ENCODE measurements at places on chromosomes 5 and 9.

DNA sequence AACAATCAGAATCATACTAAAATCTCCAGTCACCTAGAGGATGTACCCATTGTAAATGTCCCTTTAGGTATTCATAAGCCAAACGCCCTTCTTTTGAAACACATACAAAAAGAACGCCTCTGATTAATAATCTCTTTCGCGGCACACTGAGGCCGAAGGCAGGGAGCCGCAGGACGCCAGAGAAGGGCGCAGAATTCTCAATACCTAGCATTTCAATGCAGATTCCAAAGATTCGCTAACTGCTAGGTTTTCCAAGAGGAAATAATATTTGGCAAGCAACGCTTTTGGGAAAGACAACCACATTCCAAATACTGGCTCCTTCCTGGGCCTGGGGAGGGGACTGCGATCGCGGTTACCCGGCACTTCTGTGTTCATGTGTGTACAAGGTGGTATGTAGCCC lies 203.3 kb downstream of the MEF2C start:
- DNase-seq, result no peak

- no peak for DNase-seq
These were observed 53.1 kb upstream of the DAB2IP start for GRCh38 chr9:121598167-121598964.

DNA sequence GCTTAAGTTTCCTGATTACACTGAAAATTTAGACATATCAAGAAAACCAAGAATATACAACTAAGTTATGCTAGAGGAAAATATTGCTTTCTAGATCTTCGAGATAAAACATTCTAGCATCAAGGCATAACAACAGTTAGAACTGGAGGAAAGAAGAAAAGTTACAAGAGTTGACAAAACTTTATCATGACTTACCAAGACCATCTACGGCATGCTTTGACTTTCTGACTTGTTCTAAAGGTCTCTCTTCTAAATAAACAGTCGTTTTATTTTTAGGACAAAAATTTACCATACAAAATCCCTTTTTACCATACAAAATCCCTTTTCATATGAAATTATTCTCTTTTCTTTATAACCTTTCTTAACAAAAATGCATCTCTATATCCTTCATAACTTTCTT lies 1110.1 kb upstream of the CDH10 start:
- DNase-seq, result no peak

DNA sequence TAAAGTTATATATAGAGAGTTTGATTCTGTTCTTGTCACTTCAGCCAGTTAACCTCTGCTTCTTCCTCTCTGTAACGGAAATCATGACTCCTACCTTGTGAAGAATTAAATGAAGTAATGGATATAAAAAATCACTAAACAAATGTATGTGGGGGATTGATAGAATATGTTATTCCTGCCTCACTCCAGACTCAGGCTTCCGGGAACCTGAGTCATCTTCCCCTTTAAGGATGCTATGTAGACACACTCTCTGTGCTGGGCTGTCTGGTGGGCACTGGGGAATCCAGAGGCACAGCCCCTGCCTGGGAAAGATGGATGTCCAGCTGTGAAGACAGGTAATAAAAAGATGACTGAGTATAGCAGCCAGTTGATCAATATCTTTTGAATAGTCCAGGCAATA lies 77.4 kb downstream of the ZNF618 start:
- no peak for DNase-seq

- DNase-seq, result no peak
These were observed 23.9 kb downstream of the LARP1 start for GRCh38 chr5:154779105-154779504.

- no peak for DNase-seq
These were observed 101.7 kb upstream of the PITX1 start for GRCh38 chr5:135135530-135136226.

DNA sequence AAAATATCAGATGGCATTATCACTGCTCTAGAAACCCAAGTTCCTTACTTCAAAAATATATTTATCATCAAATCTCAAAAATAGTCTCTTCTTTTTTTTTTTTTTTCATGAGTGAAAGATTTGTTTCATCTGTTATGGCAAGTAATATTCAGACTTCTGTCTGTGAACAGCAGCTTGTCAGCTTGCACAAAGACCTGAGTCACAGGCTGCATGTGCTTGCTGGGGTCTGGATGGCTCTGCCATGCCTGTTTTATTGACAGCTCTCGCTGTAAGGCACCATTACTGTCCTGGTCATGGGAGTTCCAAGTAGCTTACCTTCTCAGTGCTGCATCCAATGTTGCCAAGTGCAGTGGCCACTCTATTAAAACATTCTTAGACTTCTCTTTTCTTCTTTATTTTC lies 456.4 kb downstream of the GADD45G start:
- no peak for DNase-seq

GRCh38 chr5:100800562-100800961 lies 102.5 kb downstream of the ST8SIA4 start:
- no peak for DNase-seq

GRCh38 chr5:88021141-88021540 lies 247.5 kb downstream of the TMEM161B start:
- no peak for DNase-seq

DNA sequence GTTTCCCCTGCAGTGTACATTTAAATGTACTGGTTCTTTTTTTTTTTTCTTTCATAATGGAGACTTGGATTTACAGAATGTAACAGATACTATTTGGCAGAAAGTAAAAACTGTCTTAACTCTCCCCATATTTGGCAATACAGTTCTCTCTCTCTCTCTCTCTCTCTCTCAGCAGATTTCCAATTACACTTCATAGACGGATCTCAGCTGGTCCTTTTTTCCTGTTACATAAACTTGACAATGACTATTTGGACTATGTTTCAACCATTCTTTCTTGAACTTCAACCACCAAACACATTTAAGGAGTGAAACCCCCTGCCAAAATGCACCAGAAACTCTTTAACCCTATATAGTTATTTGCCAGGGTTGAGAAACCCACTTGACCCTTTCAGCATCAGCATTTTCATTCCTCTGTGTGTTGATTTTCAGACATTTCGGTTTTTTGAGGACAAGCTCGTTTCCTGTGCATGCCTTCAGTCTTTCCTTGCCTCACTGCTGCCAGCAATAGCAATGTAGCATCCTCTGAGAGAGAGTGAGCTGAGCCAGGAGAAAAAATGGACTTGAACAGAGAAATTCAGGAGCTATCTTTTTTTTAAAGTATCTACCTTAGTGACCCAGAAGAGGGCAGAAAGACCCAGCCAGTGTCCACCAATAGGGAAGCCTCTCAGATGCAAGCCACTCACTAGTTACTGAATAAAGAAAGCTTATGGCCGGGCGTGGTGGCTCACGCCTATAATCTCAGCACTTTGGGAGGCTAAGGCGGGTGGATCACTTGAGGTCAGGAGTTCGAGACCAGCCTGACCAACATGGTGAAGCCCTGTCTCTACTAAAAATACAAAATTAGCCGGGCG lies 26.0 kb upstream of the GNA14 start:
- no peak for DNase-seq

DNA sequence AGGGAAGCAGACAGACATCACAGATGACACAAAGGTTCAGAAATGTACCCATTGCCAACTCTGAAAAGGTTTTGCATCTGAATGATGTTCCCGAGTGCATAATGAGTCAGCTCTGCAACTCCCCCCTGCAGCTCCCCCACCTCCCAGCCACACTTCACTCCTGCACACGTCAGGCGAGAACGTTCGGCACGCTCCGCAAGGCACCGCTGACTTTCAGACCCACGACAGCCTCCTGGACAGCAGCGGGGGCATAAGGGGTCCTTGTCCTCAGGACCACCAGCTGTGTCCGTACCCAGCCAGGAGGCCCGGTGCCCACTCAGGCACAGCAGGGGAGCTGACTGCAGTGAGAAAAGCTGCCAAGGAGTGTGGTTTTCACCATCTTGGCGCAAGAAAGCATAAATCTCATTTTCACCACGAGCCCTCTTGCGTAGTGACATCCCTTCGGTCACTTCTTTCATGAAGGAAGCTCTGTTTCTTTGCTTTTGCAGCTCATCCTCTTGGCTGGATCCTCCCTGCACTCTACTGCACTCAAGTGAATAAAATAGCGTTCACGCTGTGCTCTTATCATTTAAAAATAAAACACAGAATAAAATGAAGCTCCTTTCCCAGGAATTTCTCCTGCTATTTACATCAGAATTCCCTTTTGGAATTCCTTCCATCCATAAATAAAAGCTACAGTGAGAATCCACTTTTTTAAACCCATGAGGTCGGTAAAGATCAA lies 9.9 kb downstream of the GFPT2 start:
- no peak for DNase-seq

DNA sequence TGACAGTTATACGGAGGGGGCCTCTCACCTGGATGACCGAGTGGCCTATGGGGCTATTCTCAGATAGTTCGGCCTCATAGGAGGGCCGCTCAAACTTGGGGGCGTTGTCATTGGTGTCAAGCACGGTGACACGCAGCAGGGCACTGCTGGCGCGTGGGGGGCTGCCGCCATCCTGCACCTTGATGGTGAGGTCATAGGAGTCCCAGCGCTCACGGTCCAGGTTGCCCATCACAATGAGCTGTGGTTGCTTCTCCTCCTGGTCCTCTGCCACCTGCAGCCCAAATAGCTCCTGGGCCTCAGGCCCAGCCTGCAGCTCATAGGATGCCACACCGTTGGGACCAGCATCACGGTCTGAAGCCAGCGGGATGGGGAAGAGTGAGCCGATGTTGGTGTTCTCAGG lies 9.7 kb downstream of the PCDH1 start:
- no peak for DNase-seq

- no peak for DNase-seq
These were observed 68.7 kb upstream of the HAND1 start for GRCh38 chr5:154546719-154547118.

- no peak for DNase-seq
These were observed 17.5 kb downstream of the CDH12 start for GRCh38 chr5:22835686-22836085.

- no peak for DNase-seq
These were observed 97.8 kb upstream of the WWC1 start for GRCh38 chr5:168193493-168194250.

DNA sequence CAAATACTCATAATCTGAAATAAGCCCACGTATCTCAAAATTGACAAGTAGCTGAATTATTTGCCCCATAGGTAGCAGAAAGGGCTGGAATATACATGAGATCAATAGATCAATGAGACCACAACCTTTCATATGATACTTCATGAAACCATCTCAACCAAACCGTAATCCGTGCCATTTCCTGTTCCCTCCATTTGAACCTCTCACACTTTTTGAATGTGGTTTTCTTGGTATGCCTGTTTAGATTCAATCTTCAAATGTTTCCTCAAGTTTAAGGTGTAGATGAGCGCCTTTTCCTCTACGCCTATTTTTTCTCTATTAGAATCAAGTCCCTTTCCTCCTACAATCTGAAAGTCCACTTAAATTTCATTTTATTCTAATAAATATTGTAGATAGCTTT lies 805.5 kb downstream of the EFNA5 start:
- no peak for DNase-seq

DNA sequence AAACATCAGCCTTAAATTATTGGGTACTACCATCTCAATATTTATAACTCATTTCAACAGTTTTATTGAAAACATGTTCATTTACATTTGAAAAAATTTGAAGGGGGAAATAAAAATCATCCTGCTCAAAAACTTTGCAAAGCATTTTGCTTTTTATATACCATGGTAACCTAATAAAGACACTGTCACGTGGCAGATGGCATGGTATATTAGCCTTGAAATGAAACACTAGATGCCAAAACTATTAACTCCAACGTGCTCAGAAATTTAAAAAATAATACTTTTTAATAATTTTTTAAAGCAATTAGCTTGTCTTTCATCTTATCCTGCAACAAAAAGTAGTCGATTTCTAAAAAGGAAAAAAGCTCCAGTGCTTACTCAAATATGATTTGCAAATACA lies 88.6 kb upstream of the NFIB start:
- DNase-seq, result no peak

DNA sequence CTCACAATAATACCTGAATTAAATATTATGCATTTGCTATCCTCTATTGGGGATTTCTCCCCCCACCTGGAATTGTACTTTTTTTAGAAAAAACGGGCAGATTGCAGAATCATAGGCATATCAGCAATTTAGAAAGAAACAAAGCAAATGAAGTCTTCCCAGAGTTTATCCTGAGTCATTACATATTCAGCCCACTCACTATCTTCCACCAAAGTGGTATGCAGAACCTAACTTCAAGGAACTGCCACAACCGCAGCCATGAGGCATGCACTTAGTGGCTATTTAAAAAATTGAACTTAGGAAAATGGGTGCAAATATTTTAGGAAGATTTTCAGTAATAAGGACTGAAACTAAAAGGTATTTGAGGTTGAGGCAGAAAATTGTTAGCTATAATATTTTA lies 48.6 kb downstream of the UBAP1 start:
- no peak for DNase-seq

GRCh38 chr5:57327561-57328367 lies 153.9 kb downstream of the GPBP1 start:
- DNase-seq, result no peak

- DNase-seq, result no peak
These were observed 40.8 kb upstream of the CKMT2 start for GRCh38 chr5:81192373-81192750.

- no peak for DNase-seq
These were observed 4.8 kb downstream of the PSMB7 start for GRCh38 chr9:124410321-124410913.

- no peak for DNase-seq
These were observed 128.9 kb upstream of the CCNH start for GRCh38 chr5:87541676-87542075.

All from GM12892 (cell line).